NCI-H1694 (cell line): ENCODE measurements at places on chromosomes 4 and X.

DNA sequence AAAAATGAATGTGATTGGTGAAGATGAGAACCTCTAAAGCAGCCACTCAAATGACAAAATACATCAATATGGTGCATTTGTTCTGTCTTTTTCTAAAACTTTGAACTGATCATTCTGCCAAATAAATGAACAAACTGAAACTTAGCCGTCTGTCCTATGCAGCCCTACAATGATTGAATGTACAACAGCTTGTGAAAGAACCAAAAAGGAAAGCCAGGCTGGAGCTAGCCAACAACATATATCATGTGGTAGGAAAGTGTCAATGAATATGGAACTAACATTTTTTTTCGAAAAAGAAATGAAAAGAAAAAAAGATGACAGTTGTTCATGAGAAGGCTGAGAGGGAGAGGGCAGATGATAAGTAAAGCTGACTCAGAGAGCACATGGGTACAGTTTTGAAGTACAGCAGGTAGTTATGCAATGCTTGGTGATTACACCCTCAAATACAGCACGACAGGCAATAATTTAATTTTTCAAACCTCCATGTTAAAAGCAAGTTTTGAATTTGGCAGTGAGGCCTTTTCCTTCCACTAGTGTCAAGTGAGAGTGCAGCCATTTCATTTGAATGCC, 21.2 kb upstream of the SLC7A11 start:
- no peak for DNase-seq

DNA sequence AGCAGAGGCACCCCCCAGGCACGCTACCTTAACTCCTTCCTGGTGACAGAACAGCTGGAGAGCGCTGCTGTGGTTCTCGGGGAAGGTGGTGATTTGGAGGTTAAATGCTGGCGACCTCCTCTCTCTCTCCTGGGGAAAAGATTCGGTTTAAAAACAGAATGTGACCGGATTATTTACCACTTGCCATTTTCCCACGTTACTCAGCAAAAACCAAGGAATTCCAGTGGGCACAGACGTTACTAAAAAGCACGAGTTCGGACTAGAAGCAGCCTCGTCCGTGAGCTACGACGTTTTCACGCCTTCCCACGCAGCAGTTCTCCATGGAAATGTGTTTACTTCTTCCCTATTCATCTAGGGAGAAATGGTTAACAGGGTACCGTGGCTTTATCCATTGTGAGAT, 32.3 kb upstream of the C4orf50 start:
- no peak for DNase-seq

GRCh38 chr4:98586291-98586961, 72.0 kb downstream of the TSPAN5 start:
- no peak for DNase-seq

DNA sequence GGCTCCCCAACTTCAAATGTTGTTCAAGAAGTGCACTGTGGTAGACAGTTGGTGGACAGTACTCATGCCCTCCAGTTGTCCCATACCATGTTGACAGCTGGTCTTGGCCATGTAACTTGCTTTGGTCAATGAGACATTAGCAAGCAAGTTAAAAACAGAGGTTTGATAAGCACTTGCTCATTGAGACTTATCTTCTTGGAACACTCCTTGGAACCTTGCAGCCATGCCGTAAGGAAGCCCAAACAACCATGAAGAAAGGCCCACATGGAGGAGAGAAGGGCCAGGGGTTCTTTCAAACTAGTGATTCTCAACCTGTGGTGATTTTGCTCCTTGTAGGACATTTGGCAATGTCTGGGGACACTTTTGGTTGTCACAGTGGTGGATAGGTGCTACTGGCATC, 2.6 kb upstream of the PRPS2 start:
- no peak for DNase-seq

GRCh38 chr4:53573696-53574095, 17.6 kb downstream of the LNX1 start:
- no peak for DNase-seq

- DNase-seq, result no peak
Measured at GRCh38 chr4:88382621-88383020, 4.0 kb downstream of the HERC6 start.

GRCh38 chr4:174996079-174996478, 77.9 kb downstream of the ADAM29 start:
- DNase-seq, result no peak

GRCh38 chrX:149845385-149845784, 35.6 kb upstream of the MAGEA8 start:
- DNase-seq, result no peak

DNA sequence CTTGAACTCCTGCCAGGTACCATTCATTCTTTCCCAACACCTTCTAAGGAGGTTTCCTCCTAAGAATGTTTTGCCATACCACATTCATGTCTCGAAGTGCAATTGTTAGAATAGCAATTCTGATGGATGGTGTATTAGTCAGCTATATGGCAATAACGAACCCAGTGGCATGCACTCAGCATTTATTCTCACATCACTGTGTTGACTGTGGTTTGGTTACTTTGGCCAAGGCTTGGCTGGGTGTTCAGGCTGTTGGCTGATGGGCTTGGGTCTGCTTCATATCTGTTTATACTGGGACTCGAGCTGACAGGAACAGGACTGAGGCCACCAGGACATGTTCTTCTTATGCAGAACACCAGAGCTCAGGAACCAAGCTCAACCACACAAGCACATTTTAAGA, 31.7 kb downstream of the PSAPL1 start:
- DNase-seq, result no peak

GRCh38 chr4:128686032-128686465, 123.5 kb upstream of the JADE1 start:
- DNase-seq, result no peak

- DNase-seq, result peak; percentile 25
Measured at GRCh38 chr4:165512424-165512823, 133.6 kb downstream of the CPE start.

DNA sequence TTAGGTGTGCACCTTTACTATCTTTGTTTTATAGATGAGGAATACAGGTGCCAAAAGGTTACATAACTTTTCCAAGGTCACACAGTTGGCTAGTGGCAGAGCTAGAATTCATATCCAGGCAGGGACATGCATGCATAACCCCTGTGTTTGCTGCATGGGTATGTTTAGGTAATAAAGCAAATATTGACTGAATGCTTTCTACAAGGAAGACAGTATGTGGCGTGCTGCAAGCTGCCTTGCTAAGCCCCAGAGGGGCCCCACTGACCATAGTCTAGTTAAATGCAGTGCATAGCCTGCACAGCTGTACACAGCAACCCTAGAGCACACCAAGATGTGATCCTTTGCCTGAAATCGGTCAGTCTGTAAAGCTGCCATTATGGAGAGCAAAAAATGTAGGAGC, 320.5 kb upstream of the IGFBP7 start:
- DNase-seq, result no peak
